Osteocyte (in vitro differentiated cells): ENCODE measurements at places on chromosomes 2 and 18. TPM values are rescaled to one million over a fixed set of nuclear protein-coding genes. Genes with fewer than 3 reads are reported as not detected.

The MRPL30 gene
- 23.1 and 25.5 TPM in 2 replicates for total RNA-seq

The RAD51AP2 gene
- total RNA-seq, result not detected in 2 replicates

The SLC38A11 gene
- total RNA-seq, result not detected in 2 replicates

The RNF144A gene
- total RNA-seq, result 9.0 and 9.6 TPM in 2 replicates

The DYTN gene
- total RNA-seq, result not detected in 2 replicates

DNA sequence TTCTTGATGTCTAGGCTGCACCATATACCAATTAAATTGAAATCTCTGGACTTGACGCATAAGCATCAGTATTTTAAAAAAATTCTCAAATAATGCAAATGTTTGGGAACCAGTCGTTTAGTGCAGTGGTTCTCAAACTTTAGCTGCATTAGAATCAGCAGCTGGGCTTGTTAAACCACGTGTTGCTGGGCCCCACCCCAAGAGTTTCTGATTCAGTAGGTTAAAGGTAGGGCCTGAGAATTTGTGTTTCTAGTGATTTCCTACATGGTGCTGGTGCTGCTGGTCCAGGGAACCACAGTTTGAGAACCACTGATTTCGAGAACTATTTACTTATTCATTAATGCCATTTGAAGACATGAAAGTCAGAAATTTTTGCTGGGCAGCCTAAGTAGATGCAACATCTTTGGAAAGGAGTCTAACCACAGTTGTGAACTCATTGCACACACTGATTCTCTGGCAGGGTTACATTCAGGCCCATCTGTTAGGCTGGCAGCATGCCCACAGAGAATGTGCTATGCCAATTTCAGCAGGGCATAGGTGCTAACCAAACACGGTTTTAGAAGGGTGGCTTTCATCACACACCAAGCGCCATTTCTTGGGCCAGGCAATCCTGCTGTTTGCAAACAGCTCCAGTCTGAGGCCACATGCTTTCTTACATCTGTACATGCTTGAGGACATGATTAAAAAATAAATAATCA, 26.4 kb upstream of the ATP5MC3 start:
- no peak for DNase-seq

GRCh38 chr2:131031431-131031841, 61.8 kb downstream of the FAM168B start:
- DNase-seq, result peak; percentile 80

- no peak for DNase-seq
These were observed 99.8 kb downstream of the KLHL29 start for GRCh38 chr2:23484767-23485166.

- no peak for DNase-seq
These were observed 15.0 kb downstream of the PDCL3 start for GRCh38 chr2:100577777-100578176.
